Naive thymus-derived CD4-positive, alpha-beta T cell (primary cell): ENCODE measurements at places on chromosomes 16 and 17. TPM values are rescaled to one million over a fixed set of nuclear protein-coding genes. Genes with fewer than 3 reads are reported as not detected.
A peak's percentile ranks its signal among the peaks of the same experiment; 100 is the strongest.

- no peak for DNase-seq
- H3K27ac ChIP-seq, result peak overlapping the region; percentile 83
- no peaks in the 10 kb centered on the region for H3K27me3 ChIP-seq
- peaks cover 54% of the 10 kb centered on the region for H3K4me1 ChIP-seq
- H3K4me3 ChIP-seq, result peak overlapping the region; percentile 37
These were observed 5.2 kb upstream of the FOXJ1 start for GRCh38 chr17:76146053-76146851.

- no peaks in the 10 kb centered on the region for H3K27me3 ChIP-seq
- peaks cover 23% of the 10 kb centered on the region for H3K4me1 ChIP-seq
- H3K36me3 ChIP-seq, result peaks cover 7% of the 10 kb centered on the region
- H3K27ac ChIP-seq, result no peak overlapping the region
- H3K4me3 ChIP-seq, result no peak overlapping the region
These were observed 120.5 kb downstream of the SOCS1 start for GRCh38 chr16:11135464-11135973.

DNA sequence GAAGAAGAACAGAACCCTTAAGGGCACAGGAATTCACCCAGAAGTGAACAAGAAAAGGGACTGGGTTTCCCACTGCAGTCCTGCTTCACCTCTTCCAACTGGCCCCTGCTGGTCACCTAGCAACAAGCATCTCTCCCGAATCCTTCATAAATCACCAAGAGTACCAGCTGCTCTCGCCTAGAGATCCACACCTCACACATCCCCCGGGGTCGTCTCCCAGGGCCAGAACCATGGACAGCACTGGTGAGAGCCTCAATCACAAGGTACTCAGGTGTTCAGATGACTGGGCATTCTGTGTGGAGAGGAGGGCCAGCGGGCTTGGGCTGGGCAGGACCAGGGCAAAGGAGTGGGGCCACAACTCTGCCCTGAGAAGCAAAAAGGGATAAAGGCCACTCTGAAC lies 65.9 kb downstream of the CCT6B start:
- no peak for DNase-seq
- H3K4me3 ChIP-seq, result no peak overlapping the region
- H3K36me3 ChIP-seq, result no peaks in the 10 kb centered on the region
- no peak overlapping the region for H3K27ac ChIP-seq
- H3K4me1 ChIP-seq, result no peaks in the 10 kb centered on the region

DNA sequence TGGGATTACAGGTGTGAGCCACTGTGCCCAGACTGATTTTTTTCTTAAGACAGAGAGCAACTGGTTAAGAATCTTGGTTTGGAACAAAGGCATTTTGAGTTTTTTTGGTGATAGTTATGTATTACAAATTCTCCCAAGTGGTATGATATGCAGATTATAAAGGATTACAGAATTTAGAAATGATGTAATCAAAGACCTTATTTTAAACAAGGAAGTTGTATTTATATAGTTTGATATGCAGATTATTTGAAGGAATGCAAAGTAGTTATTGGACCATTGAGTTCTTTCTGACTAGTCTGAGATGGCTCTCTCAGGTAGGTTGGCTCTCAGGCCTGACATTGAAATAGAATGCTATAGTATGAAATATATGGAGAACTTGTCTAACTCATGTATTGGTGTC lies 34.9 kb downstream of the AATF start:
- H3K4me3 ChIP-seq, result no peak overlapping the region
- no peaks in the 10 kb centered on the region for H3K27me3 ChIP-seq

GRCh38 chr16:12133729-12134128 lies 157.2 kb downstream of the SNX29 start:
- no peaks in the 10 kb centered on the region for H3K4me1 ChIP-seq
- no peak overlapping the region for H3K4me3 ChIP-seq
- no peaks in the 10 kb centered on the region for H3K36me3 ChIP-seq
- no peak overlapping the region for H3K27ac ChIP-seq

GRCh38 chr17:323181-323580 lies 29.4 kb downstream of the RPH3AL start:
- H3K4me3 ChIP-seq, result no peak overlapping the region
- no peaks in the 10 kb centered on the region for H3K4me1 ChIP-seq
- no peaks in the 10 kb centered on the region for H3K27me3 ChIP-seq
- no peak for DNase-seq
- no peaks in the 10 kb centered on the region for H3K36me3 ChIP-seq
- no peak overlapping the region for H3K27ac ChIP-seq

DNA sequence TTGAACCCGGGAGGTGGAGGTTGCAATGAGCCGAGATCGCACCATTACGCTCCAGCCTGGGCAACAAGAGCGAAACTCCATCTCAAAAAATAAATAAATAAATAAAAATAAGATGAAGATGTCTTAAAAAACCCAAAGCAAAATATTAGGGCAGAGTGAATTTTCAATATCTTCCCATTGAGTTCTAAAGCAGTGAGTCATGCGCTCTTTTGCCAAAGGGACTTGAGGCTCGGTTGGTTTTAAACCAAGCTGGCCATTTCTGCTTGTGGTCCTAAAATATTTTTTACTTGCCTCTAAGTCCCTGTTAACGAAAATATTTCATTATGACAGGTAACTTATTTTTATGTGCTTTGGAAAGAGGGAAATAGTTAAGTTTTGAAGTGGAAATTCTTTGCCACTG lies 4.7 kb downstream of the PAFAH1B1 start:
- DNase-seq, result no peak
- H3K27ac ChIP-seq, result no peak overlapping the region
- H3K4me3 ChIP-seq, result no peak overlapping the region
- H3K4me1 ChIP-seq, result peaks cover 51% of the 10 kb centered on the region

DNA sequence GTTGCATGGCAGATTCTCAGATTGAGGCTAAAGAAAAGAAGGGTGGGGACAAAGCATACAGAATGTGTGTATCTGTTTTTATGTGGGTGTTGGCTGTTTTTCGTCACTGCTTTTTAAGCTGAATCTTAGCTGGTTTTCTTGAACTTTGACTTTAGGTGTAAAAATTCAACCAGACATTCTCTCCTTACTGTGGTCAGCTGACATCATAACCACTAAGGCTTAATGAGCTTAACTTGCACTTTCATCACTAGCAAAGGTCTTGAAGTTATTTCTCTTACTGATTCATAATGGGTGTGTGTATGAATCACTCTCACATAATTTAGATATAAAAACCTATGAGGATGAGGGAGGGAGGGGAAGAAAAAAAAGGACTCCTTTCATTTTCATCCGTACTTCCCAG lies 4.0 kb upstream of the CDC6 start:
- DNase-seq, result no peak
- H3K4me3 ChIP-seq, result no peak overlapping the region
- H3K4me1 ChIP-seq, result peaks cover 3% of the 10 kb centered on the region
- no peaks in the 10 kb centered on the region for H3K27me3 ChIP-seq

The GP1BA gene
- total RNA-seq, result 1.6 TPM

The CBX2 gene
- total RNA-seq, result 0.24 TPM
